ENCODE measurements at places on chromosomes 13 and 19.

DNA sequence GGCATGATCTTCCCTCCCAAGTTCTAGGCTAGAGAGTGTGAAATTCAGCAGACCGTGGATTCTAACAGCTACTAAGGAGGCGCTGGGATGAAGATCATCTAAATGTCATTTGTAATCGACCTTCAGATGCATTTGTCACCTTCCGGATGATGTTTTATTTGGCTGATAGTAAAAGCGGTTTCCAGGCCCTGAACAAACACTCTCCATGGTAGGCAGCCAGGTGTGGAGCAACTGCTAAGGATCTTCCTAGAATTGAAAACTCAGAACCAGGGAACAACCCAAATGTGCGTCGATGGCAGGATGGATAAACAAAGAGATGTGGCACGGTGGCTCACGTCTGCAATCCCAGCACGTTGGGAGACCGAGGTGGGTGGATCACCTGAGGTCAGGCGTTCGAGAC is 107.2 kb upstream of the CACNA1A start:
- DNase-seq = no peak

- DNase-seq = no peak
Measured at GRCh38 chr13:33340631-33341030, 55.1 kb upstream of the STARD13 start.

GRCh38 chr13:103469771-103470170 is 403.6 kb upstream of the SLC10A2 start:
- no peak for DNase-seq

DNA sequence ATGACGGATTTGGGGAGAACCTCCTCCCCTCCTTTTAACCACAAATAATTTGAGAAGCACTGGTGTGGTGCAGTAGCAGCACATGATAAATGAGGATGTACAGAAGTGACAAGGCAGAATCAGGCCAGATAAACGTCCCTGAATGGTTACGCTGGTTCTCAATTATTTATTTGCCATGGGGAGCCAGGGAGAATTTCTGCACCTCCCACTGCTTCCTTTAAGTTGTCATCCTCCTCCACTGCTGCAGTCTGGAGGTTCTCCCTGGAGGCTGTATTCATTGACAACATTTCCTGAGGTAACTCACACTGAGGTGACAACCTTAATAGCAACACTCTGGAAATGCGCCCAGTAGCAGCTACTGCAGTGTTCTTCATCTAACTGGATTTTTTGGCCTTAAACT is 308.9 kb upstream of the SLITRK1 start:
- DNase-seq = no peak

DNA sequence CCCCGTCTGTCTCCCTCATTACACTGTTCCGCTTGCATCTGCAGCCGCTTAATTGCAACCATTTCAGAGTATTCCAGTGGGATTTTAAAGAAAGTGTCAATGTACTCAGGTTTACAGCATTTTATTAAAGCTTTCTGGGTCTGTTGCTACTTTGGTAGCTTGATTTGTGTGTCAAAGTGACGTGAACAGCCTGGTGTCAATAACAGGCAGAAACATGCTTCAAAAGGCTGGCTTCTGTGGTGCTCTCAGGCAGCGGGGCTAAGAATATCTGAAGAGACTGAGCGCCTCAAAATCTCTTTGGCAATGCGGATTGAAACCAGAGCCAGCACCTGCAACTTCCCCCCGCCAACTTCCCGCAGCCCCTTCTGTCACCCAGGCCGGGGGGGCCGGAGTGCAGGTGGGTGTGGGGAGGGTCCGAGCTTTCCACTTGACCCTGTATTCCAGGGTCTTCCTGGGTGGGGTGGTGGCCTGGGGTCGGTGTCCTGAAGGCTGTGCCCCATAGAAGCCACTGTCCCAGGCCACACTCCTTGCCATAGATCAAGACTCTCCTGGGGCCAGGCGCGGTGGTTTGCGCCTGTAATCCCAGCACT is 81.2 kb downstream of the KDM4B start:
- no peak for DNase-seq

DNA sequence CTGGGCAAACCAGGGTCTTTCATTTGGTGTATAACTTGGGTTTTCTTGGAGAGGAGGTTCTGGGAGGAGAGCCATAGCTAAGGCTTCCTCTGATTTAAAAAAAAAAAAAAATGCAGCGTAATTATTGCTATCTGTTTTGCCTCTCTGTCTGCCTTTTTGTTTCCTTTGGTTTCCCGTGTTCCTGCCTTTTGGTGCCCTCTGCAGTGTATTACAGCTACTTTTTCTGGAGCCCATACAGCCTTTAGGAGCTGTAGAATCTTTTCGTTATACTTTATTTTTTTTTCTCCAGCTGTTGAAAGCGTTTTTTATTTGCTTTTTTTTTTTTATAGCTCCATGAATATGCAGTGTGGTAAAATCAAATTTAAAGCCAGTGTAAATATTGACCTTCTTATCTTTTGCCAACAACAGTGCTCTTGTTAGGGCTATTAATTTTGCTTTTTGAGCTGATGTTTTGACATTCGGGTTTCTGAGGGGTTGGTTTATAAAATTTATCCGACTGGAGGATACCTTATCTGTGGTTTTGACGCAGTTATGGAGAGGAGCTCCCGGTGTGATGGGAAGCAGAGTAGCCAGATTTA is 38.1 kb downstream of the ZNF493 start:
- DNase-seq = no peak
